Activated CD8-positive, alpha-beta memory T cell treated with anti-CD3 and anti-CD28 coated beads, Interleukin-2, amount 50 U/mL, for 4 hours (primary cell): ENCODE measurements at places on chromosomes 12 and 14.
A peak's percentile ranks its signal among the peaks of the same experiment; 100 is the strongest.

DNA sequence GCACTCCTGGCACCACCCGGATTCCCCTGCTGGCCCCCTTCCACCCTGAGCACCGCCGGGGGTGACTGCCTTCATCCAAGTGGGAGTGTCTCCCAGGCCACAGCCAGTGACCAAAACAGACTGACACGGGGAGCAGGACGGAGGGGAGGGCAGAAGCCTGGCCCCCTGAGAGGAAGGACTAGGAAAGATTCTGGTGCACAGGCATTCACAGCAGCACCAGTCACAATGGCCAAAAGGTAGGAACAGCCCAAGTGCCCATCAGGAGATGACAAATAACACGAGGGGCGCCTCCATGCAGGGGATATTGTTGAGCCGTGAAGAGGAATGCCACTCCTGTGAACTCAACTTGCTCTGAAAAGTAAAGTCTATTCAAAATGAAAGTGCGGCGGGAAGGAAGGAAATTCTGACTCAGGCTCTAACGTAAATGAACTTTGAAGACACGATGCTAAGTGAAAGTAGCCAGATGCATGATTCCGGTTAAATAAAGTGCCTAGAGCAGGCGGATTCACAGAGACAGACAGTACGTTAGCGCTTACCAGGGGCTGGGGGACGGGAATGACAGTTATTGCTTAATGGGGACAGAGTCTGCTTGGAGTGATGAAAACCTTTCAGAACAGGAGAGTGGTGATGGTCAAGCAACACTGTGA is 146.1 kb upstream of the NCOR2 start:
- DNase-seq, result peak; percentile 47

GRCh38 chr14:93268406-93268805 is 61.4 kb downstream of the UBR7 start:
- DNase-seq, result no peak

DNA sequence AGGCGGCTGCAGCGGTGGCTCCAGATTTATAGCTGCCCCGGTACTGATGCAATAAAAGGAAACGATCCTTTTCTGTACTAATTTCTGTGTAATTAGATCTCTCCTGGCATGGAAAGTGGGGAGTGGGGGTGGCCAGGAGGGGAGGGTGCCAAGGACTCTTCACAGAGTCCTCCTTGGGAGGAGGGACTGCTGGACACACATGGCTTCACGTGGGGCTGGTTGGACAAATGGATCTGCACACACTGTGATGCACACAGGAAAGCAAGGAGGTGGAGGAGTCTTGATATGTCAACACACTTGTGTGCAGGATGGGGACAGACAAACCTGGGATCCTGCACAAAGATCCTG is 23.8 kb upstream of the ATP5MC2 start:
- no peak for DNase-seq

DNA sequence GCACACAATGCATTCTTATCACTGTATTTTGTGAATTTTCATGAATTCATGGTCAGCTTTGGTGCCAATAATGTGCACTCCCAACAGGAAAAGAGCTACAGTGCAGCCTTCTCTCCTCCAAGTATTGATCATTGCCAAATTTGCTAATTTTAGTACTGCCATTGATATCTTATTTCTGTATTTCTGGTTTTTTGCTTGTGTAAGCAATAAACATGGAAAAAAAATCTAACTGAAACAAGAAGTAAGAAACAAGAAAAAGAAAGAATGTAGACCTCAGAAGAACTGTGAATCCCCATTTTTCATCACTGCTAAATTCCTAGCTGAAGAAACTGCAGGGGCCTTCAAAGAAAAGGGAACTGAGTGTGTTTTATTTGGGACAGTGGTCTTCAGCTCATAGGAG is 161.2 kb downstream of the METTL25 start:
- DNase-seq, result no peak

DNA sequence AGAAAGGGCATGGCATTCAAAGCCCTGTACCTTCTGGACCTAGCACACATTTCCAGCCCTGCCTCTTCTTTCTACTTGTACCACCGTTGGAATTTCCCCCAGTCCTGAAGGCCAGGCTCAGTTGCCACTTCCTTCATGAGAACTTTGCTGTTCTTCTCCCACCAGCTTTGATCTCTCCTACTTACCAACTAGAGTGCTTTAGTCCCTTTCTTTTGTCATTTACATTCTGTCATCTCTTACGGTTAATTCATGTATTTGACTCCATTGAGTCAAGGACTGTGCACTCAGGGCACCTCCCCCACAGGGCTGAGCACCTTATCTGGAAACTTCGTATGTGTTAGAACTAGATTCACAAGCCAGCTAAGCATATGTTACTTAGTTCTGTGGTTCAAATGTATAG is 26.3 kb downstream of the BICDL1 start:
- peak; percentile 69 for DNase-seq
